ENCODE measurements at places on chromosomes 5 and 9. TPM values are rescaled to one million over a fixed set of nuclear protein-coding genes. Genes with fewer than 3 reads are reported as not detected.

The SOX30 gene
- total RNA-seq, result 0.24 TPM

The IL5 gene
- total RNA-seq, result not detected

The LRRC14B gene
- total RNA-seq, result 0.90 TPM

The MYMK gene
- 0.47 TPM for total RNA-seq

The OR13F1 gene
- not detected for total RNA-seq

GRCh38 chr5:118956727-118957126 is 31.6 kb downstream of the DTWD2 start:
- H3K4me1 ChIP-seq, result no peaks in the 10 kb centered on the region
- no peaks in the 10 kb centered on the region for H3K36me3 ChIP-seq
- no peak overlapping the region for H3K4me3 ChIP-seq
- H3K27me3 ChIP-seq, result no peaks in the 10 kb centered on the region
- no peak for DNase-seq

- H3K27me3 ChIP-seq, result no peaks in the 10 kb centered on the region
- H3K36me3 ChIP-seq, result no peaks in the 10 kb centered on the region
- H3K27ac ChIP-seq, result no peak overlapping the region
- no peaks in the 10 kb centered on the region for H3K4me1 ChIP-seq
- DNase-seq, result no peak
Measured at GRCh38 chr5:81202655-81203054, 30.5 kb upstream of the CKMT2 start.

DNA sequence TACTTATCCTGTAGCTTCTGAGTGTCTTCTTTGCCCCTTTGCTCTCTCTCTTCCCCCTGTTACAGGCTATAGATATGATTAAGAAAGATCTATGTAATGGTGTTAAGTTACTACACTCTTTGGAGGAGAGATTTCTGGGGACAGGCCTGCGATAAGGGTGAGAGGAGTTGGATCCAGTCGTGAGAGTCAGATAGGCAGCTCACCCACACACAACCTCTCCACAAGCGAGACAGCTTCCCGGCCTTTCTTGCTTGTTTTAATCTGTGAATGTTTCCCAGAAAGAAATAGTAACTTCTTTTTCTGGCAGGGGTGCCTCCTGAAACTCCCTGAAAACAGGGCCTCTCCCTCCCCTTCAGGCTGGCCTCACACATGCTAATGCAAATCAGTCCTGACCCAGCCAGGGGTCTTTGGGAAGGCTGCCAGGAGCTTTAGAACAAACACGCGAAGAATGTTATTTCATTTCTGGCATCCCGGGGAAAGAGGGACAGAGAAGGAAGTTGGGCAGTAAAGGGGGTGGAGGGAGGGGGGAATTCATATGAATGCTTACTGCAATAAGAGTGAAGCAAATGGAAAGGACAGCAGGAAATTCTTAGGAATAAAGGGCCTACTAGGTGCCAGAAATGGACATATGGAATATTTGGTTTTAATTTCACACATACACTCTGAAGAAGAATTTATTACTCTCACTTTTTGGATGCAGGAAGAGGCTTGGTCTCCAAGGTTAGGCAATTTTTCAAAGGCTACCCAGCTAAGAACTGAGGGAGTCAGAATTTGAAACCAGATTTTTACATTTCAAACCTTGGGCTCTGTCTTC is 215.8 kb upstream of the TRIM32 start:
- no peak for DNase-seq
- H3K36me3 ChIP-seq, result no peaks in the 10 kb centered on the region
- no peaks in the 10 kb centered on the region for H3K4me1 ChIP-seq
- H3K27ac ChIP-seq, result peak overlapping the region; percentile 26
- no peak overlapping the region for H3K4me3 ChIP-seq

DNA sequence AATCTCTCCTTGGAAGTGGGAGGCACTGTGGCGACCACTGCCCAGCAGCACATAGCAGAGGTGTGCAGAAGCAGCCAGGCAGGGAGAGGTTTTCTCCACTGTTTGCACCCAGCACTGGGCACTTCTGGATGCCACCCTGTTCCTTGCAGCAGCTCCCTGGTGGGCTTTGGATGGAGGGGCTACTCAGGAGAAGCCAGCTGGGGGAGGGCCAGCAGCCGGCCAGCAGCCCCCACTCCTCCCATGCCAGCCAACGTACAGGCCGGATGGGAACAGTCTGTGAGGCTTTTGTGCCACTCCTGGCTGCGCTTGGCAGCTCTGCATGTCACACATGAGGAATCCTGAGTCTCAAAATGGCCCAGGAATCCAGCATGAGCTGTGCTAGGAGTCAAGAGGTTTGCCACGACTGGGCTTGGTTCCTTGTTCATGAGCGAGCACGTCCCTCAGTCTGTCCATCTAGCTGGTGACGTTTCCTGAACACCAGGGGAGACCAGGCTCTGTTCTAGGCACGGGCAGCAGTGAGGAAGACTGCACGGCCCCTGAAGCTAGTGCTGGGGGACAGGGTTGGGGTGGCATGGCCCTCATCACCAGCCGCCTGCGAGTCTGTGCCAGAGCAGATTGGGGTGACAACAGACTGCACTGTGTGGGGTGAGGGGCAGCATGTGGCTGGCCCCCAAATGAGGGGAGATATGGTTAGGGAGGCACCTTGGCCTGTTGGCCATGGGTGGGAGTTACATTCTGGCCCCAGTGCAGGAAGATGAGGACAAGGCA is 10.1 kb downstream of the PHF2 start:
- no peak overlapping the region for H3K27ac ChIP-seq
- no peak for DNase-seq
- no peaks in the 10 kb centered on the region for H3K36me3 ChIP-seq
- no peak overlapping the region for H3K4me3 ChIP-seq

GRCh38 chr9:113737517-113738271 is 138.4 kb upstream of the ZNF618 start:
- no peak overlapping the region for H3K4me3 ChIP-seq
- no peaks in the 10 kb centered on the region for H3K36me3 ChIP-seq
- no peaks in the 10 kb centered on the region for H3K27me3 ChIP-seq
- DNase-seq, result peak; percentile 14
- H3K27ac ChIP-seq, result no peak overlapping the region
- H3K4me1 ChIP-seq, result no peaks in the 10 kb centered on the region

DNA sequence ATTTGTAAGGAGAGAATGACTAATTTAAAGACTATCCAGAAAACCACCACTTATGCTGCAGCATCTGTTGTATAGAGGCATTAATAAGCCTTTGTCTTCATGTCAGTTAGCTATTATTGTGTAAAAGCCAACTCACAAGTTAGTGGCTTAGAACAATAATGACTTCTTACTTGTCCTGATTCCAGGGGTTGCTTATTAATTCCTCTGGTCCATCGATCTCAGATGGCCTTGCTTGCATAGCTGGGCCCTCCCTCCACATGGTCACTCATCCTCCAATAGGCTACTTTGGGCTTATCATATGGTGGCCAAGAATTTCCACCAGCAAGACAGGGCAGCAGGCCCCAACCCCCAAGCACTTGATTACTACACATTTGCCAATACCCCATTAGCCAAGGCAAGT is 44.5 kb upstream of the STK32A start:
- no peak for DNase-seq
- H3K36me3 ChIP-seq, result no peaks in the 10 kb centered on the region
- no peaks in the 10 kb centered on the region for H3K4me1 ChIP-seq
- H3K27me3 ChIP-seq, result no peaks in the 10 kb centered on the region
- no peak overlapping the region for H3K4me3 ChIP-seq

DNA sequence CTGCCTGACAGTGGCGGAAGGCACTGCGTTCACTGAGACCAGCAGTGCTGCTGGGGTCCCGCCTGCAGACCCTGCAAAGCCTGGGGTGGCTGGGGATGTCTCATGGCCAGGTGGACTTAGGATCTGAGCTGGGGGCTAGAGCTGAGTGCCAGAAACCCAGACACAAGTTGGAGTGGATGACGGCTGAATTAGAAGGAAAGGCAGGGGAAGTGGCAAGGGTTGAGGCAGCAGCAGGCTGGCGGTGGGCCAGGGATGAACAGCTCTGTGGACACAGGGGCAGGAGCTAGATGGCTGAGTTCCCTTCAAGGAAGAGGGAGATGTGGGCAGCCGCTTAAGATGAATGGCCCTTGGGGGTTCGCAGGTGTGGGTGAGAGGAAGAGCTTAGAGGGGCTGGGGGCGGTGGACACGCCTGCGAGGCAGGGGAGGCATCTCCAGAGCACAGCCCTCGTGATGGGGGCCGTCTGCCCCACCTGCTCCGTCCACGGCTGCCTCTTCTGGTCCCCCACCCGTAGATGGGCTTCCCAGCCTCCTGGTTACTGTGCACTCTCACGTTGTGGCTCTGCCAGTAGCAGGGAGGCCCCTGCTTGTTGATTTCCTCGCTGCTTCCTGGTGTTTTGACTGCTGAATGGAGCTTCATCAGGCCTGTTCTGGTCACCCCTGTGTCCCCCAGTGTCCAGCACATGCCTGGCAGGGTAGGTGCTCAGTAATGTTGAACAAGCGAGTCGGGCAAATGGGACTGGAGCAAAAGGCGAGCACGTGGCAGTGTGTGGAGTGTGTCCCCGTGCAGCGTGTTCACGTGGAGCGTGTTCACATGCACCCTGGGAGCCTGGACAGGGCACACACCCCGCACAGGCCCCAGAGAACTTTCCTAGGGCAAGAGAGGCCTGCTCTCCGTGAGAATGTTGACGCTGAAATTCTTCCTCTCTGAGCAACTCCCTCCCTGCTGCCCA is 168.2 kb downstream of the CACNA1B start:
- H3K36me3 ChIP-seq, result no peaks in the 10 kb centered on the region
- H3K27ac ChIP-seq, result no peak overlapping the region
- no peaks in the 10 kb centered on the region for H3K4me1 ChIP-seq

DNA sequence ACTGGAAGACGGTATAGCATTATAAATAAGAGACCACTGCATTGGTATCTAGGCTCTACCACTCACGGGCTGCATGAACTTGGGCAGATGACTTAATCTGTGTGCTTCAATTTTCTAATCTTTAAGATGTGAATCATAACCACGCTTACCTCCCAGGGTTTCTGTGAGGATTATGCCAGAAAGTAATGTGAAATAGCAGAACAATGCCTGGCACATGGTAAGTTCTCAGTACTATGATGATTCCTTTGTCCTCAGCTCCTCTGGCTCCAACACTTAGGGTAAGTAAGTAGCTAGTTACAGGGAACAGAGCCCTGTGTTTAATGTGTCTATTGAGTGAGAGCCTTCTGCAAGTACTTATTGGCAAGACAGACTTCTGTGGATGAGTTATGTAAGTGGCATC is 31.1 kb downstream of the POU4F3 start:
- H3K4me3 ChIP-seq, result no peak overlapping the region
- no peaks in the 10 kb centered on the region for H3K27me3 ChIP-seq
- no peaks in the 10 kb centered on the region for H3K4me1 ChIP-seq
- no peaks in the 10 kb centered on the region for H3K36me3 ChIP-seq
- DNase-seq, result no peak

DNA sequence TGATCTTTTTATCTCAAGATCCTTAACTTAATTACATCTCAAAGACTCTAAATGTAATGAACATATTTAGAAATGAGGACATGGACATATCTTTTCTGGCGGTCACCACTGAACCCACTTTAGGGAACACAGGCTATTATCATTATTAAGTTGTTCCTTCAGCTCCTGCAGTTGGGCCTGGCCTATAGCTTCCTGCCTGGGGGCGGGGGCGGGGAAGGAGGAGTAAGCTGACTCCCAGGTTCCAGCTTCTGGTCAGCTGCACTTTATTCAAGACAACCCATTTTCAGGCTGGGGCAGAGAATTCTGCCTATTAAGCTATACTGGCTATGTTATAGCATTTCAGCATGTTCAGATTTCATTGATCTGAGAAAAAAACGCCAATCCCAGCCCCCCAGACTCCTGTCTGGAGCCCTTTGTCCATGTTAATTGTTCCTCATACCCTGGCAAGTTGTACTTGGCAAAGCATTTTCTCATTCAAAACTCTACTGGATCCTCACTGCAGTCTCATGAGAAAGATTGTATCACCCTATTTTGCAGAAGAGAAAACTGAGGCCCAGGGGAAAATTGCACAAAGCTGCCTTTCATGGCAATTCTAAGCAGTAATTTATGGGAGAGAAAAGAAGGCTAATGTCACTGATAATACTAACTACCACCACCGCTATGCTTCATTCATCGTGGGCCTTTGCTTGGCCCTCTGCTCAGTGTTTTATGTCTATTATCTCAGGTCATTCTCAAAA is 25.1 kb downstream of the COL15A1 start:
- no peaks in the 10 kb centered on the region for H3K4me1 ChIP-seq
- H3K27ac ChIP-seq, result no peak overlapping the region
- H3K27me3 ChIP-seq, result no peaks in the 10 kb centered on the region

GRCh38 chr9:99419070-99419469 is 197.0 kb downstream of the SEC61B start:
- no peaks in the 10 kb centered on the region for H3K36me3 ChIP-seq
- no peaks in the 10 kb centered on the region for H3K4me1 ChIP-seq
- H3K27ac ChIP-seq, result no peak overlapping the region
- no peak overlapping the region for H3K4me3 ChIP-seq

DNA sequence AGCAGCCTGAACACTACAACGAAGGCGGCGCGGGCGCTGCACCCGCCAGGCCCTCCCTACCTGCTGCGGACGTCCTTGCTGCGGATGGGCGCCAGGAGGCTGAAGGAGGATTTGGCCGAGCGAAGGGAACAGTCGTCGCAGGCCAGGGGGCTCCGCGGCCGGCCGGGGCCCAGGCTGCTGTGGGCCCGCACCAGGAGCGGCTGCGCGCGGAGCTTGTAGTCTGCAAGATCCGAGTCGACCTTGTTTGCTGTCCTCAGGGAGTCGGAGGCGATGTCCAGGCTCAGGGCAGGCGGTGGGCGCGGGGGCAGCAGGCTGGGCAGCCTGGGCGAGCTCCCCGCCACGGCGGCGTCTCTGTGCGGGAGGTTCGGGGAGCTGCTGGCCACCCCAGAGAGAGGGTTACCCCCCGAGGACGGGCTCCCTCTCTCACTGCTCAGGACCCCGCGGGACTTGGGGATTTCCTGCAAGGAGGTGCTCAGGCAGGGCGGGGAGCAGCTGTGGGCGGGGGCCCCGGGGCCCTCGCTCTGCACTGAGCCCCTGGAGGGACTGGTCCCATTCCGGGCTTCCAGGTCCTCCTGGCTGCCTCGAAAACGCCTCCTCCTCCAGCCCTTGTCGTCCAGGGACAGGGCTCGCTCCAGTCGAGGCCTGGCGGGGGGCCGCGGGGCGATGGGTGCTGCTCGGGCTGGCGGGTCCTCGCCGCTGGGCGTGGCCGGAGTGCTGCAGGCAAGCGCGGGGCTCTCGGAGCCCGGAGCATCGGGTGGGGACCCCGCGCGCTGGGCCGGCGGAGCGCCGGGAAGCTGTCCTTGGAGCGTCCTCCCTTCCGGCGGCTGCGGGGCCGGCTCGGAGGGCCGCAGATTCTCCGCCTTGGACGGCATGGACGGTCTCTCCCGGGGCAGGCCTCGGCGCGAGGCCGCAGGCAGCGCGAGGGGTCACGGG is 831 bp downstream of the INPP5E start:
- peaks cover 10% of the 10 kb centered on the region for H3K27me3 ChIP-seq
- H3K27ac ChIP-seq, result no peak overlapping the region
- peak overlapping the region; percentile 56 for H3K4me3 ChIP-seq
- H3K36me3 ChIP-seq, result peaks cover 42% of the 10 kb centered on the region
- peak; percentile 19 for DNase-seq

GRCh38 chr5:78649861-78650496 is 1.4 kb upstream of the LHFPL2 start:
- H3K27me3 ChIP-seq, result no peaks in the 10 kb centered on the region
- no peak overlapping the region for H3K4me3 ChIP-seq
- H3K27ac ChIP-seq, result no peak overlapping the region
- H3K4me1 ChIP-seq, result peaks cover 33% of the 10 kb centered on the region

- no peaks in the 10 kb centered on the region for H3K36me3 ChIP-seq
- no peak overlapping the region for H3K4me3 ChIP-seq
- no peaks in the 10 kb centered on the region for H3K4me1 ChIP-seq
- H3K27ac ChIP-seq, result no peak overlapping the region
- H3K27me3 ChIP-seq, result peaks cover 2% of the 10 kb centered on the region
- no peak for DNase-seq
Measured at GRCh38 chr9:994005-994404, 17.6 kb downstream of the DMRT3 start.
